ENCODE measurements at places on chromosomes 13 and 19. TPM values are rescaled to one million over a fixed set of nuclear protein-coding genes. Genes with fewer than 3 reads are reported as not detected.

The ZNF135 gene
- 1.4 TPM for total RNA-seq

GRCh38 chr19:33268162-33268991 is 34.0 kb downstream of the CEBPA start:
- peak; percentile 63 for DNase-seq

DNA sequence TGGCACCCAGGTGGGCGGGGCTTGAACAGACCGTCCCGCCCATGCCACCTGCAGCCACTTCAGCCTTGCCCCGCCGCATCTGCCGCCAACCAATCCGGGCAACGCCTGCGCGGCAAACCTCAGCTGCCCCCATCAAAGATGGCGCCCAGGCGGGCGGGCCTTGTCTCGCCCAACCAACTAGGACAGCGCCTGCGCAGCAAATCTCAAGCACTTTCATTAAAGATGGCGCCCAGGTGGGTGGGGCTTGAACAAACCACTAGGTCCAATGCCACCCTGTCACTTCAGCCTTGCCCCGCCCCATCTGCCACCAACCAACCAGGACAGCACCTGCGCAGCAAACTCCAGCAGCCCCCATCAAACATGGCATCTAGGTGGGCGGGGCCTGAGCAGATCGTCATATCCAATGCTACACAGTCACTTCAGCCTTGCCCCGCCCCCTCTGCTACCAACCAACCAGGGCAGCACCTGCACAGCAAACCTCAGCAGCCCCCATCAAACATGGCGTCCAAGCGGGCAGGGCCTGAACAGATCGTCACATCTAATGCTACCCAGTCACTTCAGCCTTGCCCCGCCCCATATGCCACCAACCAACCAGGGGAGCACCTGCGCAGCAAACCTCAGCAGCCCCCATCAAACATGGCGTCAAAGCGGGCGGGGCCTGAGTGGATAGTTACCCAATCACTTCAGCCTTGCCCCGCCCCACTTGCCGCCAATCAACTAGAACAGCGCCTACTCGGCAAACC is 1.4 kb downstream of the PEG3 start:
- peak; percentile 99 for DNase-seq

GRCh38 chr19:5086230-5086629 is 117.3 kb downstream of the KDM4B start:
- DNase-seq, result no peak

DNA sequence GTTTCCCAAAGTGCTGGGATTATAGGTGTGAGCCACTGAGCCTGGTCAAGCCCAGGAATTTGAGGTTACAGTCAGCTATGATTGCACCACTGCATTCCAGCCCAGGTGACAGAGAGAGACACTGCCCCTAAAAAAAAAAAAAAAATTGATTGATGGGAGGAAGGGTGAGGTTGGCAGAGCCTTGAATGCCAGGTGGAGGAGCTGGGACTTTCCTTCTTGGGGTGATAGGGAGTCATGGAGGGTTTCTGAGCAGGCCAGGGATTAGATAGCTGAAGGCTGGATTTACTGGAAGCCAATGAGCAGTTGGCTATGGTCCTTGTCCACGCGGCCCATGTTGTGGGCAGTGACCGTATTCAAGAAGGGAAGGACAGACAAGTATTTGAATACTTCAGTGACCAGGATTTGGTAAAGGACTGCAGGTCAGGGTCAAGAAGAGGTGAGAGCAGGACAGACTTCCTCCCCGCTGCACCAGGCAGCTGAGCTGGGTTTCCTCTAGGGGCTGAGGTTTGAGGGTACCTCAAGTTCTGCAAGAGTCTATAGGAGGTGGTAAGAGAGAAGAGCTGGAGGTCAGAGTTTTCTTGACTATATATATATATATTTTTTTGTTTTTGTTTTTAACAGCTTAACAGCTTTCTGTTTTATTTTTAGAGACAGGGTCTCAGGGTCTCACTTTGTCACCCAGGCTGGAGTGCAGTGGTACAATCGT is 6.9 kb upstream of the ICAM4 start:
- no peak for DNase-seq

DNA sequence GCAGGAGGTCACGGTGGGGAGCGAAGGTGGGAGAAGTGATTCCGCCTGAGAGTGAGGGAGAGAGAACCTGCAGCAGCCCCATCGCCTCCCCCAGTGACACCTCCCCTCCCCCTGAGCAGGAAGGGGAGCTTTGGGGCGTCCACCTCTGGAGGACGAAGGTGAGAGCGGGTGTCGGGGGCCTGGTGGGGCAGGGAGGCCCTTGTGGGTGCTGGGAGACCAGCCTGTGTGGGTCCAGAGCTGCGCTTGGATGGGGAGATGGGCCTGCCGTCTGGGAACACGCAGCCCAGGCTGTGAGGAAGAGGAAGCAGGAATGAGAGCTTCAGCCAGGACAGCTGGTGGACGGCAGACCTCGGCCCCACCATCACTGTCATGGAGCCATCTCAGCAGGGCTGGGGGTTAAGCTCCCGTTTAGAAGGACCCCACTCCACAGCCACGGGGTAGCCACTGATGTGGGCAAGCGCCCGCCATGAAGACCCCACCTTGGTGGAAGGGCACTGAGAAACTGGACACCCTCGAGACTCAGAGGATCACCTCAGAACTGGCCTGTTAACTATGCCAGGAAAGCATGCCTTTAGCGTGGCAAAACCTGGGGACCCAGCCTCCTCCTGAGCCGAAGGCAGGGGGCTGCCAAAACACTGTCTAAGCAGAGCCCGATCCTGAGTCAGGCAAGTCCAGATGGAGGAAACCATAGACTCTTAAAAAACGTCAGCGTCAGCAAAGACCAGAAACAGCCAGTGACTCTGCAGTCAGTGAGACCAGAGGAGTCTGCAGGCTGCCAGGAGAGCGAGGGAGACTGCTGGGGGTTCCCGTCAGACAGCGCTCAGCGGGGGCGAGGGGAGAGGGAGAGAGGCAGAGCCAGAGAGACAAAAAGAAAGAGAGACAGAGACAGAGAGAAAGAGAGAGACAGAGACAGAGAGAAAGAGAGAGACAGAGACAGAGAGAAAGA is 6.4 kb upstream of the PROZ start:
- DNase-seq, result no peak

- DNase-seq, result peak; percentile 19
Measured at GRCh38 chr19:40614622-40615411, 13.6 kb downstream of the LTBP4 start.

DNA sequence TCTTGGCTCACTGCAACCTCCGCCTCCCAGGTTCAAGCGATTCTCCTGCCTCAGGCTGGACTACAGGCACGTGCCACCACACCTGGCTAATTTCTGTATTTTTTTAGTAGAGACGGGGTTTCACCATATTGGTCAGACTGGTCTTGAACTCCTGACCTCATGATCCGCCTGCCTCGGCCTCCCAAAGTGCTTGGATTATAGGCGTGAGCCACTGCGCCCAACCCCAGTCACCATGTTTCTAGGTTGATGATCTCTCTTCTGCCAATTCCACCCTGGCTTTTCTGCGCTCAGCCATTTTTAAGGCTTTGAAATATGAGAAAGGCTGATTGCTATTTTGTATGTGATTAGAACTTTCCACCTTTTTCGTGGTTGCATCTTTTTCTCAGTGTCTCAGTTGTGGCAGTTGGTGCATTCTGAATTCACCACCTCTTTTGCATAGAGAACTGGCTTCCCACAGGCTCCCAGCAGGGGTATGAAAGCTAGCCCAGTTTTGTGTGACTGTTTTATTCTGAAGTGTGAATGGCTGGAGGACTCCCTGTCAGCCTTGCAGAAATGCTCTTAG is 15.5 kb downstream of the CEACAM1 start:
- DNase-seq, result no peak

- DNase-seq, result peak; percentile 49
Measured at GRCh38 chr19:10353793-10354391, 14.5 kb upstream of the ICAM3 start.

The MPHOSPH8 gene
- 14.9 TPM for total RNA-seq

The FUT1 gene
- total RNA-seq, result 15.1 TPM

The MEIS3 gene
- 3.1 TPM for total RNA-seq

The CABP5 gene
- total RNA-seq, result not detected

- peak; percentile 100 for DNase-seq
Measured at GRCh38 chr19:49665351-49666119, at the start of the genes BCL2L12 and IRF3. Gene BCL2L12 (plus strand): TSS chr19:49665933. CDS start chr19:49666693, 760 bp downstream. Gene IRF3 (minus strand): TSS chr19:49665857. CDS start chr19:49664838, 1,019 bp downstream.

The ZNF285 gene
- total RNA-seq, result 3.2 TPM

DNA sequence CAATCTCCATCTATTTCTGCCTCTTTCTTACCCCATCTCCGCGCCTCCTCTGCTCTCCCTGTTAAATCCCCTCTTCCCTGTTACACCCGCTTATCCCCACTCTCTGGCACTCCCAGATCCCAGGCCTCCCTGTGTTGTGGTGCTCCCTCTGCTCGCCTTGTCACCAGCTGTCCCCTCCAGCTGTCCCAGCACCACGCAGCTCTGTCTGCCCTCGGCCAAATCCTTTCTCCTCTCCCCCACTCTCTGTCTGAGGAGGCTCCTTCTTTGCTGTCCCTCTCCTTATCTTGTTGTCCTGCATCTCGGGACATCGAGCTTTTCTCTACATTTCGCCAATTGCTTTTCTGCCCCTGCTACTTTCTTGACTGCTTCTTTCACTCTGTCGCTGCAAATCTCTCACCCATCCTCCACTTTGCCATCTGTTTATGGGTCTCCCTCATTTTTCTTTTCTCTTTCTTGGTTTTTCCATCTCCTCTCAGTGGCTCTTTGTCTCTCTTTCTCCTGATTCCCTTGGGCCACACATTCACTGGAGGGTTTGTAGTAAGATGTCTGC is 941 bp downstream of the ZNF160 start:
- DNase-seq, result no peak

GRCh38 chr19:8209462-8210378 is 550 bp downstream of the CERS4 start:
- DNase-seq, result peak; percentile 42

The ACTN4 gene
- total RNA-seq, result 179 TPM

GRCh38 chr19:1079566-1080111 is 12.7 kb downstream of the ARHGAP45 start:
- DNase-seq, result peak; percentile 78

DNA sequence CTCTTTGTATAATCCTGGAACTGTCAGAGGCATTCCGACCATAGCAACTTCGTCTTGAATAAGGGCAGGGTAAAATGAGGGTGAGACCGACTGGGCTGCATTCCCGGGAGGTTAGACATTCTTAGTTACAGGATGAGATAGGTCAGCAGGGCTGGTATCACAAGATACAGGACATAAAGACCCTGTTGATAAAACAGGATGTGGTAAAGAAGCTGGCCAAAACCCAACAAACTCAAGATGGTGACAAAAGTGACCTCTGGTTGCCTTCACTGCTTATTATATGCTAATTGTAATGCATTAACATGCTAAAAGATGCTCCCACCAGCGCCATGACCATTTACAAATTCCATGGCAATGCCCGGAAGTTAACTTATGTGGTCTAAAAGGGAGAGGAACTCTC is 27.7 kb upstream of the MBNL2 start:
- no peak for DNase-seq

The ZNF221 gene
- 0.98 TPM for total RNA-seq

GRCh38 chr13:33686772-33687480 is 131.0 kb upstream of the RFC3 start:
- DNase-seq, result no peak

GRCh38 chr13:30398601-30399072 is 23.7 kb upstream of the UBE2L5 start:
- DNase-seq, result no peak

DNA sequence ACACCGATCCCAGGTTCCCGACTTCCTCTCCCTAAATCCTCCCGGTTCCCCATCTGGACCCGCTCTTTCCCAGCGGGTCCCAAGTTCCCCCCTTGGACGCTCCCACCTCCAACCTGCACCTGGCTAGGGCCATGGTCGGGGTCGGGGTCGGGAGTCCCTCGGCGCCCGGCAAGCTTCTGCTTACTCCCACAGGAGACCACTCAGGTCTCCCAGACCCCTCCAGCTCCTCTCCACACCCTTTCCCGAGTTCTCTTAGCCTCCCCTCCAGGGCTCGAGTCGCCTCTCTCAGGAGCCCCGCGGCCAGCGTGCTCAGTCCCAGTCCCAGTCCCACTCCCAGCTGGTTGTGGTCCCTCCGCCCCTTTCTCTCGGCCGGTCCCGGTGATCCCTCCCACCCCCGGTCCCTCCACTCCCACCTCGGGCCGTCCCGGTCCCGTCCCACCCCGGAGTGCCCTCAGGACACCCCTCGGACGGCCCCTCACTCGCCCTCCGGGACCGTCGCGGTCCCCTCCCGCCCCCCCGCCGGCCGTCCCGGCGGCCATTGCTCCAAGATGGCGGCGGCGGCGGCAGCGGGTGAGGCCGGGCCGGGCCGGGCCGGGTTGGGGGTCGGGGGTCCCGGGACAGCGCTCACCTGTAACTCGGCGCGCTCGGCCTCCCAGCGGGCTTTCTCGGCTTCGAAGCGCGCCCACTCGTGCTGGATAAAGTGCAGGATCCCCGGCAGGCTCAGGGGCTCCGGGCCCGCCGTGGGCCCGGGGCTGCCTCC is at the start of gene FKRP:
Gene FKRP, plus strand, starts transcription at position 537 of the 760 bp plus-strand sequence. CDS start 9,394 bp downstream, outside the sequence.
- peak; percentile 40 for DNase-seq

DNA sequence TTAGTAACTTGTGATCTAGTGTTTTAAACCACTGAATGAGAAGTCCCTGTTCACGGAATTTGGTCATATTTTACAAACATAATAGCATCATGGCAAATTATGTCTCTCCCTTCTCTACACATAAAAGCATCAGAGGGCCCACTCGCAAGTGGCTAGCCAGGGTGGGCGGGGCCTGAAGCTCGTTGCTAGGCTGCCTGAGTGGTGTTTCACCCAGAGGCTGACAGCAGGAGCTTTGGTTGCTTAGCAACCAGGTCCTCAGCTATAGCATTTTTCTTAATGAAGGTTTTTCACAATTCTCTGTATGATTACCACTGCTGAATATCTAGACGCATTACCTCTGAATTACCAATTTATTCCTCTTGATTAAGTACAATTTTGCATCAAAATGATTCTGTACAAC is 126.5 kb downstream of the NALCN start:
- DNase-seq, result peak; percentile 21

- DNase-seq, result no peak
Measured at GRCh38 chr13:99656844-99657381, 155.6 kb downstream of the TM9SF2 start.

The PLIN5 gene
- total RNA-seq, result 42.3 TPM

GRCh38 chr13:23567906-23568460 is 2.2 kb upstream of the TNFRSF19 start:
- no peak for DNase-seq

- no peak for DNase-seq
Measured at GRCh38 chr13:59746291-59746962, 417.3 kb downstream of the DIAPH3 start.

The BTBD2 gene
- 46.4 TPM for total RNA-seq

The WDR87 gene
- total RNA-seq, result not detected

- DNase-seq, result no peak
Measured at GRCh38 chr19:31353833-31354232, 4.6 kb upstream of the TSHZ3 start.

The CEACAM20 gene
- not detected for total RNA-seq

DNA sequence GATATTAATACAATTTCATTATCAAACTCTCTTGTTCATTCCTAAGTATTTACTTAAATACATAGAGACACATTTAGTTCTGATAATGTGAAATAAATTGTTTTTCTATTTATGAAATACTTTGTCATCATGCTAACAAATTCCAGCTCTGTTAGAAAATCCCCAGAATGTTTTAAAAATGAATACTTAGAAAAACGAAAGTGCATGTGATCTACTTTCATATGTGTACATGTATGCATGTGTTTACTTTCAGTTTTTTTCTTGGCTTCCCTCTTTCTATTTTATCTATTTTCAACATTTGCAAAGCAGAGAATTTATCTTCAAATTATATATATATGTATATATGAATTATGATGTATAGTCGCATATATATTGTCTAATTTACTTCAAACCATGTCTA is 1110.0 kb upstream of the PCDH20 start:
- no peak for DNase-seq

The TNNT1 gene
- total RNA-seq, result 0.54 TPM

The GIPR gene
- 6.3 TPM for total RNA-seq
